ENCODE measurements at places on chromosomes 5 and 9.
A peak's percentile ranks its signal among the peaks of the same experiment; 100 is the strongest.

GRCh38 chr9:102185371-102185770 is 446.9 kb upstream of the GRIN3A start:
- DNase-seq, result no peak

DNA sequence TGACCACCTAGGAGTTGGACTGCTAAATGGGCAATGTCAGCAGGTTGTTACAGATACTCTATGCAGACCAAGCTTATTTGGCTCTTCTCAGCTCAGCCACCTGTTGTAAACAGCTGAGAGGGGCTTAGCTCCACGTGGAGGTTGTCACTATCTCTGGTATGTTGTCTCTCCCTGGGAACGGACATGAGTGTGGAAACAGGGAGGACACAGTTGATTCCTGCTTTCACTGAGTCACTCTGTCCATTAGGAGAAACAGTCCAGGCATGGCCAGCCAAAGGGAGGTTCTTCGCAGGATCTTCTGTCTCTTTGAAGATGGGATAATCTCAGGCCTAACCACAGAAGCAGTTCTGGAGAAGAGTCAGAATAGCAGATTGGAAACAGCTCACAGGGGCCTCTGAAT is 121.2 kb downstream of the PALM2AKAP2 start:
- DNase-seq, result peak; percentile 58

GRCh38 chr9:101098392-101098791 is 69.9 kb downstream of the PLPPR1 start:
- DNase-seq, result no peak

GRCh38 chr5:117326997-117327396 is 752.4 kb upstream of the SEMA6A start:
- DNase-seq, result no peak

Measured in fibroblast of mammary gland (primary cell).